ENCODE measurements at places on chromosomes 11 and 22.

- peak; percentile 60 for DNase-seq
These were observed at the start of gene LRP4 for GRCh38 chr11:46918083-46918787. LRP4 (minus strand) TSS chr11:46918550; CDS start chr11:46918379, 171 bp downstream.

DNA sequence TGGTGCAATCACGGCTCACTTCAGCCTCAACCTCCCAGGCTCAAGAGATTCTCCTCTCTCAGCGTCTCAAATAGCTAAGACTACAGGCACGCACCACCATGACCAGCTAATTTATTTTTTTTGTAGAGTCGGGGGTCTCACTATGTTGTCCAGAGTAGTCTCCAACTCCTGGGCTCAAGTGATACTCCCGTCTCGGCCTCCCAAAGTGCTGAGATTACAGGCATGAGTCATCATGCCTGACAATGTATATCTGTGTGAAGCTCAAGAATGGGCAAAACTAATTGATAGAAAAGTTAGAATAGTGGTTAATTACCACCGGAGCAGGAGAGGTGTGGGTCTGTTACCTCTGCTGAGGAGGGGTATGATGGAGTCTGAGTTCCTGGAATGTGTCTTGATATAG lies 9.1 kb upstream of the SLC43A3 start:
- no peak for DNase-seq

DNA sequence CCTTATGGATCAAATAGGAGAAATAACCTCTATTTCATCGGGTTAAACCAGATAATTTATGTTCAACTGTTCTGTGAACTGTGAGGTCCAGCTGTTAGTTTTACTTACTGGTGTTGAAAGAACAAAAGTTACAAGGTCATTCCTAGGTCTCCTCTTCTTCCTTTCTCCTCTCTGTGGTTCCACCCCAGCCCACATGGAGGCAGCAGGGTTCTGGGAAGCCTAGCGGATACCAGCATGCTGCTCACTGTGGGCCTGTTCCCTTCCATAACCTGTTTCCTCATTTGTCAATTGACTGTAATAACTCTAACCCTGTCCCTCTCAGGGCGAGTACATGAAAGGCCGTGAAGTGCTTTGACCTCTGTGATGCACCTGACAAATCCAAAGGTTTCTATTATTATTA lies 27.8 kb downstream of the RELT start:
- DNase-seq = peak; percentile 71

DNA sequence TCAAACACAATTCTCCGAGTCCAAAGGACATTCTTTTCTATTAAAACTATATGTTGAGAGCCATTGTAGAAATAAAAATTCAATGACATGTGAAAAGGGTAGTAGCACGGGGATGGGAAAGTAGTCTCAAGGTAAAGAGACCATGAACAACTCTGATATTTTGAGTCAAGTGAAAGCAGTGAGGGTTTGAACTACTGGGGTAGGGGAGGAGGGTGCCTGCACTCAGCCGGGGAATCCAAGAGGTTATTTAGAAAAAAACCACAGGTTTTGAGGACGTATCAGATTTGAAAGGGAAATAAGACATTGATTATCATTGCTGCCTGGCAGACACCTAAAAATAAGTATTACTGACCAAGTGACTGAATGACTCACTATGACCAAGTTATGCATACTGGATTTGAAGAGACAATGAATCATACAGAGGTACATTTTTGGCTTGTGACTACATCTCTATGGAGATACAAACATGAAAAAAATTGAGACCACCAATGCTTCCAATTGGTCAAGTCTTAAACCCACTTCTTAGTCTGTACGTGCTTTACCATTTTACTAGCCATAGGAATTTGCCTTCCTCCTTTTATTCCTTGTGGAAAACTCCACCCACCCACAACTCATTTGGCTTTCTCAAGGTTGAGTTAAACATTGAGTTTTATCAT lies 2.2 kb upstream of the OR52H1 start:
- DNase-seq = no peak

GRCh38 chr11:76266286-76267100 lies 60.2 kb upstream of the WNT11 start:
- DNase-seq = no peak

DNA sequence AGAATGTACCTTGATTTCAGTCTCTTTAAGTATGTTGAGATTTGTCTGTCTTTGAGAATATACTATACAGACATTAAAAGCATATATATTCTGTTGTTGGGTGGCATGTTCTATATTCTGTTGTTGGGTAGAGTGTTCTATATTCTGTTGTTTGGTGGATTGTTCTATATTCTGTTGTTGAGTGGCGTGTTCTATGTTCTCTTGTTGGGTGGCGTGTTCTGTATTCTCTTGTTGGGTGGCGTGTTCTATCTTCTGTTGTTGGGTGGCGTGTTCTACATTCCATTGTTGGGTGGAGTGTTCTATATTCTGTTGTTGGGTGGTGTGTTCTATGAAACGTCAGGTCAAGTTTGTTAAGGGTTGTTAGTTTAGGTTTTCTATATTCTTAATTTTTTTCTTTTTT lies 27.1 kb upstream of the CTTN start:
- no peak for DNase-seq

DNA sequence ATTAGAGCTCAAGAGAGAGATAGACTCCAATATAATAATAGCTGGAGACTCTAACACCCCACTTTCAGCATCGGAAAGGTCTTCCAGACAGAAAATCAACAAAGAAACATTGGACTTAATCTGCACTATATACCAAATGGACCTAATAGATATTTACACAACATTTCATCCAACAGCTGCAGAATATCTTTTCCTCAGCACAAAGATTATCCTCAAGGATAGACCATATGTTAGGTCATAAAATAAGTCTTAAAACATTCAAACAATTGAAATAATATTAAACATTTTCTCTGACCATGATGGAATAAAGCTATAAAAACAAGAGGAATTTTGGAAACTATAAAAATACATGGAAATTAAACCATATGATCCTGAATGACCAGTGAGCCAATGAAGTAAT lies 45.1 kb upstream of the FAM181B start:
- no peak for DNase-seq

GRCh38 chr22:16914006-16914405 lies 88.8 kb upstream of the XKR3 start:
- no peak for DNase-seq

DNA sequence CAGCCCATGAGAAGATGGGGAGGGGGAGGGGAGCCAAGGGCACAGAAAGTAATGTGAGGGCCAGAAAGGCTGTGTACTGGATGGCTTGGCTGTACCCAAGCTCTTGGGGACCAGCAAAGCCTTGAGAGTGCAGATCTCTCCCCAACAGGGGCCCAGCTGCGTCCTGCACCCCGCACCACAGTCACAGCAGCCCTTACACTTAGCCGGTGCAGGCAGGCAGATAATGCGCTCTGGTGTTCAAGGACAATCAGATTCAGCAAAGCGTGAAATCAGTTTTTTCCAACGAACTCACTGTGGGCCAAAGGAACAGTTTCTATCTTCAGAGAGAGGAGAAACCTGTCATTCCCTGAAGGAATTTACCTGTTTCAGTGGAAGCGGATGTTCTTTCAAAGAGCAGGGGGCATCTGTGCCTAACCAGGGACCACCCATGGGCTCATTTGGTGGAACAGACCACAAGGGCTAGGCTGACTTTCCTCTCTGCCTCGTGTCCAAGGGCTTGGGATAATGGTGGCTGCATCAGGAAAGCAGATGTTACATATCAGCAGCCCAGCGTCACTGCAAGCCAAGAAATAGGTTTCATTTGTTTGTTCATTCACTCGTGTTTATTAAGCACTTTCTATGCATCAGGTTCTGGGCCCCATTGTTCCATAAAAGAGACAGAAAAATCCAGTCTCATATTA lies 81.2 kb upstream of the SPON1 start:
- DNase-seq = no peak

DNA sequence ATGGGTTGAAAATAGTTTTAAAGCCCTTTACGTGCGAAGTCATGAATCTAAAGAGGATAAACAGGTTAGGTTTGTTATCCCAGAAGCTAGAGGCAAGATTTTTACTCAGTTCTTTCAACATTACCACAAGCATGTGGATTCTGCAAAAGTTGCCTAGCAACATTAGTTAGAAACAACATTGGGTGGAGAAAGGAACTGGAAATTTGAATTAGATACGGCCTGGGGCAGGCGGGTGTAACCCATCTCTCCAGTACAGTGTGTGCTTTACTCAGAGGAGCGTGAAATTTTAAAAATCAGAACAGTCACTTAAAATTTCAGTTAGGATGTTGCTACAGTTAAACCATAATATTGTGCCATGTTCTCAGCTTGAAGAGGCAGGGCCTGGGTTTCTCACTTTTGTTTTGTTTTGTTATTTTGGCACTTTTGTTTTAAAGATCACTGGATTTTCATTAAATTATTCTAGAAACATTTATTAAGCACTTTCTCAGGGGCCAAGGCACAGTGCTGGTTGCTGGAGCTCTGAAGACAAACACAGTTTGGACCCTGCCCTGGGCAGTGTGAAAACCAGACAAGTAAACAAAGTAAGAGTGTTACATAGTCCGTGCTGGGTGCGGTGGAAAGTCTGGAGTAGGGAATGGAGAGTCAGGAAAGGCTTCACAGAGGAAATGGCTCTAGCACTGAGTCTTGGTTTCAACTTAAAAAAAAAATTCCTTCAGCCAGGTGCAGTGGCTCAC lies 4.4 kb upstream of the WEE1 start:
- DNase-seq = no peak

GRCh38 chr11:18958221-18958910 lies 19.2 kb upstream of the MRGPRX1 start:
- DNase-seq = no peak

DNA sequence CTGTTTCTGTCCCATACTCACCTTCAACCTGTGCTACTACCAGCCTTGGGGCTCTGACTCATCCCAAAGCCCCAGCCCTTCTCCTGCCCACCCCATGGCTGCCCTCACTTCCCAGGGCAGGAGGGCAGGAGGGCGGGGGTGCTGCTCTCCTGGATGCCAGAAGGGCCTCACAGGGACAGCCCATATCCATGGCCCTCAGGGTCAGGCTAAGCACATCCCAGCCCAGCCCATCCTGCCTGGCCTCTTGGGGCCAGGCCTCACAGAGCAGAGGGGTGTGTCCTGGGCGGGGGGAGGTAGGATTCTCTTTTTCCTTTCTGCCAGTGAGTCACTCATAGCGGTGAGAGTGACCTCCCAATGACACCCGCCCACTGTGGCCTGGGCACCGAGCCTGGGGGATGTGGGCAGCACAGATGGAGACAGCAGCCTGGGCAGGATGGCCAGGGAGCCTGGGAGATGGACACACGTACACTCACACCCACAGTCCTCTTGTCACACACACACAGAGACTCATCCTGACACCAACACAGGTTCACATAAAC lies 2.4 kb downstream of the LTBP3 start:
- no peak for DNase-seq

DNA sequence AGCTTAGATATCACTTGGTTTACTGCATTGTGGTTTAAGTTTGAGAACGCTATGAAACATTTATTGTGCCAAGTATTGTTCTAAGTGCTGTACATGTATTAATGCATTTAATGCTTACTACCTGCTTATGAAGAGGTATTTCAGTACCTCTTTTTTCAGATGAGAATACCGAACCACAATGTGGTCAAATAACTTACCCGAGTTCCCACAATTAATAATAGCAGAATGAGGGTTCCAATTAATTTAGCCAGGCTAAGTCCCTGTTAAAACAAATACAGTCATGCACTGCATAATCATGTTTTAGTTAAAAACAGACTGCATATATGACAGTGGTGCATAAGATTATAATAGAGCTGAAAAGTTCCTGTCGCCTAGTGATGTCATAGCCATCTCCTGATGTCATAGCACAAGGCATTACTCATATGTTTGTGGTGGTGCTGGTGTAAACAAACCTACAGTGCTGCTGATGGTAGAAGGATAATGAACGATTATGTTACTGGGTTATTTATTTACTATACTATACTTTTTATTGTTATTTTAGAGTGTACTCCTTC lies 4.3 kb downstream of the ZC3H12C start:
- no peak for DNase-seq

DNA sequence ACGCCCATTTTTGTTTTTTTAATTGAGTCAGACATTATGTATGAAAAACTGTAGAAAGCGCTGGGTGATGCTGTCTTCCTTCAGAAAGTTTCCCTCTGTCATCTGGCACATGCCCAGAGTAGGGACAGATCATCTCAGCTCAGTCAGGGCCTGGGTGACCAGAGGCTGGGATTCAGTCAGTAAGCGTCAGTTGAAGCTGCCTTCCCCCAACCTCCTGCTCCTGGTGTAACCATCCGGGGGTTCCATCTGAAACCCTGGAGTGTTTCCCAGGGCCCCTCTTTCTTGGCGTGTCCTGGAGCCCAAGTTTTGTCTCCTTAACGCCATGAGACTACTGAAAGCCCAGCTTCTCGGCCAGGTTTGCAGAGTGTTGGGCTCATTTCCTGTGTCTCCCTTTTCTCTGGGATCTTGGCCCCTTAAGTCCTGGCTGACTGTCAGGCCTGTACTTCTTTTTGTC lies 10.7 kb downstream of the PPFIA1 start:
- no peak for DNase-seq

DNA sequence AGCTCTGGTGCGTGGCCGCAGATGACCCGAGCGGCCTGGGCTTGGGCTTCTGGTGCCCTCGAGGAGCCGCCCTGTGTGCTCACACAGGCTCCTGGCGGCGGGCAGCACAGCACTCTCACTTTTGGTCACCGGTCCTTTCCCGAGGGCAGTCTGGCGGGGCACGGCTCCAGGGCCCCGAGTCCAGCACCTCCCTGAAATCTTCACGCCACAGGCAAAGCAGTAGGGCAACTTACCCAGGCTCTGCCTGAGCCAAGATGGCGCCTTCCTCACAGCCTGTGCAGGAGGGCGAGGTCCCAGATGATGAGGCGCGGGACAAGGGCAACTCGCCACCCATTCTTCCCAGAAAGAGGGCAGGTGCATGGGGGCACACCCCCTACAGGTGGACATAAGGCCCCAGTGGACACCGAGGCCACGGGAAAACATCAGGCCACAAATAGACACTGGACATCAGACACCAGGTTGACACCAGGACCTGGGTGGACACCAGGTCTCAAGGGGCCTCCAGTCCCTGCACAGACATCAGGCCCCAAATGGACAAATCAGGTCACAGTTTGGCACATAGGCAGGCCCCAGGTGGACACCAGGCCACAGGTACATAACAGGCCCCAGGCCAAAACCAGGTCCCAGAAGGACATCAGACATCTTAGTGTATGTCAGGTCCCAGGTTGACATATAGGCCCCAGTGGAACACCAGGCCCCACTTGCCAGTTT lies 57.6 kb upstream of the SEPTIN5 start:
- no peak for DNase-seq

- no peak for DNase-seq
These were observed 28.3 kb downstream of the DUSP8 start for GRCh38 chr11:1543606-1544263.

GRCh38 chr11:115141231-115142114 lies 362.7 kb downstream of the CADM1 start:
- DNase-seq = no peak

- DNase-seq = no peak
These were observed 92.7 kb downstream of the NAV2 start for GRCh38 chr11:19805376-19805775.

GRCh38 chr11:14308114-14308896 lies 50.7 kb downstream of the RRAS2 start:
- peak; percentile 52 for DNase-seq

GRCh38 chr11:104225047-104225446 lies 61.1 kb upstream of the PDGFD start:
- DNase-seq = no peak
